GM23248 (cell line): ENCODE measurements at places on chromosomes 6 and 20. TPM values are rescaled to one million over a fixed set of nuclear protein-coding genes. Genes with fewer than 3 reads are reported as not detected.

TRERF1 gene
- 2.7 and 4.7 TPM in 2 replicates for total RNA-seq

COL19A1 gene
- not detected in 2 replicates for total RNA-seq

OR2J3 gene
- not detected in 2 replicates for total RNA-seq

MEI4 gene
- not detected in 2 replicates for total RNA-seq

PPP1R14C gene
- 6.3 and 8.2 TPM in 2 replicates for total RNA-seq

AURKA gene
- total RNA-seq: 69.8 and 70.8 TPM in 2 replicates

CNKSR3 gene
- 1.7 and 2.4 TPM in 2 replicates for total RNA-seq

RIMS4 gene
- 0.22 TPM in 1 of 2 replicates, not detected in the other for total RNA-seq

NHLRC1 gene
- total RNA-seq: 2.5 and 3.2 TPM in 2 replicates

CYP39A1 gene
- 0.38 TPM in 1 of 2 replicates, not detected in the other for total RNA-seq

GPLD1 gene
- 0.97 TPM in 1 of 2 replicates, not detected in the other for total RNA-seq
